ENCODE measurements at places on chromosomes 3 and 15.

DNA sequence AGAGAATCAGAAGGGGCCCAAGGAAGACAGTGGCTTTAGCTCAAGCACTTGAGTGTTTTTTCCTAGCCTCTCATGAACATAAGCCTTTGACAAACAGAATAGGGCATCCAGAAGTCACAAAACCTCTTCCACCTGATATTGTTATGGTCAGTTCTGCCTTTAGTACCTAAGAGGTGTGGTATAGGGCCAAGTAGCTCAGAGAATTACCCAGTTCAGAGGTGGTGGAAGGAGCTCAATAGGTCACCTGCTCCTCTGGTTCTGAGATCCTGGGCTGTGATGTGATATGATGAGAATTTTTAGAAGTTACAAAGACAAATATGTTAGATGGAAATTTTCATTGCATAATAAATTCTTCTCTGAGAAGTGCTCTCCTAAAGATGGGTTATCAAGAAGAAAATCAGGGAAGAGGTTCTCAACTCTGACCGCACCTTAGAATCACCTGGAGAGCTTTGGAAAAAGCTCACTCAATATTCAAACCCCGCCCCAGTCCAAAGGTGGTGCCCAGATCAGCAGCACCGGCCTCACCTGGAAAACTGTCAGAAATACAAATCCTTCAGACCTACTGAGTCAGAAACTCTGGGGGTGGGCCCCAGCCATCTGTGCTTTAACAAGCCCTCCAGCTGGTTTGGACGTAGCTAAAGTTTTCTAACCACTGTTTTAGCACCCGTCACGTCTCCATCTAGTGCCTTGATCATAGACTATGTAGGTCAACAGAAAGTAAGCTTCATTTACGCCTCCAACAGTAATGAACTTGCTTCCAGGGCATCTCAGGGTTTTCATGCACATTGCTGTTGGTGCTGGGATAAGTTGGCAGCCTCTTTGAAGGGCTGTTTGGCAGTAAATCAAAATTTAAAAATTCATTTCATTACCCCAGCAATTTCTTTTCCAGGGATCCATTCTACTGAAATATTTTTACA, 101.3 kb downstream of the MYH15 start:
- no peak for DNase-seq

GRCh38 chr15:23069496-23070166, 30.3 kb upstream of the TUBGCP5 start:
- DNase-seq = no peak

- no peak for DNase-seq
Measured at GRCh38 chr3:11566916-11567315, 76.8 kb downstream of the VGLL4 start.

GRCh38 chr15:63022663-63023062, 19.9 kb upstream of the TPM1 start:
- DNase-seq = no peak

DNA sequence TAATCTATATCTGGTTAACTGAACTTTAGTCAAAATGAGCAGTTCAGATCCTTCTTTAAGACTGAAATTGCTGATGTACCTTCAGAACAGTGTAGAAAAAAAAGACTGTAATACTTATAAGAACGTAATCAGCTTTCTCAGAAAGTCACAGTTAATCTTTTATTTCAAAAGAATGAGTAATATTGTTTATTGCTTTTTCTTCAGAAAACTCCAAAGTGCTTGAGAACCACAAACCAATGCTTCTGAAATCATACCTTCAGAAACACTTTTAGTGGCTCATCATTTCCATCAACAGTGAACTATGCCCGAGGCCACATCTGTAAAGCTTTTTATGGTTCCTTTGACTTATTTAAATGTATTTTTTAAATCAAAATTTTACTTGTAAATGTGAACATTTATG, 33.3 kb upstream of the CLASP2 start:
- DNase-seq = no peak

GRCh38 chr3:150898046-150898754, 7.0 kb downstream of the MINDY4B start:
- no peak for DNase-seq

- DNase-seq = no peak
Measured at GRCh38 chr15:74752011-74752410, 3.4 kb downstream of the CYP1A2 start.

GRCh38 chr3:24302396-24302795, 192.3 kb downstream of the THRB start:
- DNase-seq = no peak

- DNase-seq = no peak
Measured at GRCh38 chr3:64108231-64108630, 84.9 kb upstream of the PSMD6 start.

DNA sequence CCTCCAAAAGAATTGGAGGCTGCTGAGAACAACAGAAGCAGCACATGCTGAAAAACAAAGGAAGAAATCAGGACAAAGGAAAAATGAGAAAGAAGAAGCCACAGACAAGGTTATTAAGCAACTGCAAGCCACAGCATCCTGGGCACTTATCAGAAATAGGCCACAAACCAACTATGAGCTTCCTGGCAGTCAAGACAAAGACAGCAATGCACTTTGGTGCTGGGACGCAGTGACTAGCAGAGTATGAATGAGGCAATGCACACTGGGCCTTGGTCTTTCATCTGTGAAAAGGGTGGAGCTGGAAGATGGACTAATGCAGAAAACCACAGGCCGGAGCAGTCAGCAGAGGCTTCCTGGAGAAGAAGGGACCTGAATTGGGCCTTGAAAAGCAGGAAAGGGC, 56.0 kb upstream of the LINGO1 start:
- DNase-seq = no peak

DNA sequence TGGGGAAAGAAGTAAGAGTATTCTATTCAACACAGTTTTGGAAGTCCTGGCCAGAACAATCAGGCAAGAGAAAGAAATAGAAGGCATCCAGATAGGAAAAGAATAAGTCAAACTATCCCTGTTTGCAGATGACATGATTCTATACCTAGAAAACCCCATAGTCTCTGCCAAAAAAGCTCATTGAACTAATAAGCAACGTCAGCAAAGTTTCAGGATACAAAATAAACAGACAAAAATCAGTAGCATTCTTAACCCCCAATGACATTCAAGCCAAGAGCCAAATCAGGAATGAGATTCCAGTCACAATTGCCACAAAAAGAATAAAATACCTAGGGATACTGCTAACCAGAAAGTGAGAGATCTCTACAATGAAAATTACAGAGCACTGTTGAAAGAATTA, 99.4 kb upstream of the MITF start:
- DNase-seq = no peak

- no peak for DNase-seq
Measured at GRCh38 chr3:4947028-4947427, 32.2 kb upstream of the BHLHE40 start.

- no peak for DNase-seq
Measured at GRCh38 chr3:67018105-67018788, 20.1 kb downstream of the KBTBD8 start.

DNA sequence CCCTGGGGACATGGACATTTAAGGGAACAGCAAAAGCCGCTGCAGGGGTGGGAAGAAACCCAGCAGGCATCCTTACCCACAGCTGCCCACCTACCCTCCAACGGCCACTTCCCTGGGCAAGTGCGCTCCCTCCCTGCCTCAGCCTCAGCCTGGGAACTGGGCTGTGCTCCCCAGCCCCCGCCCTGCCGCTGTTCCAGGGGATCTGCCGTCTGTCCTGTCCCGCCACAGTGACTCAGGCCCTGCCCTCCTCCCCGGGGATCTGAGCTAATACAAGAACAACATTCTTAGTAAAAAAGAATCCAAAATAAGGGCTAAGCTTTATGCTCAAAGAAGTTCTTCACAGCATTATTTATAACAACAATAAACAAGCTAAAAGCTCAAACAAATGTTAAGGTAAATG, 7.4 kb upstream of the IQSEC1 start:
- DNase-seq = no peak

DNA sequence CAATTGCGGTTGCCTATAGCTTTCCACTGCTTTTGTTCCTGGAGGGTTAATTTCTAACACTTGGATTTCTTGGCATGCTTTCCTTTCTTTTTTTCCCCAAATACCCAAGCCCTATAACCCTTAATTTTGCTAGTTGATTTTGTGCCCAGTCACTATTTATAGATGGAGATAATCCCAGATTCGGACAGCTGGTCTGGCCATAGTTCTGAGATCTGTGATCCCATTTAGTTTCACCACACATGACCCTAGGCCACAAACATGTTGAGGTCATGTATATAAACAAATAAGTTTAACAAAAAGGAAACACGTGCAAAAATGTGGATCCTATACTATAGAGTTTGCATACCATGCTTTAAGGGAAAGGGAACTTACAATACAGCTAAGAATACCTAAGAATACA, 111.4 kb downstream of the ZMAT3 start:
- DNase-seq = no peak

DNA sequence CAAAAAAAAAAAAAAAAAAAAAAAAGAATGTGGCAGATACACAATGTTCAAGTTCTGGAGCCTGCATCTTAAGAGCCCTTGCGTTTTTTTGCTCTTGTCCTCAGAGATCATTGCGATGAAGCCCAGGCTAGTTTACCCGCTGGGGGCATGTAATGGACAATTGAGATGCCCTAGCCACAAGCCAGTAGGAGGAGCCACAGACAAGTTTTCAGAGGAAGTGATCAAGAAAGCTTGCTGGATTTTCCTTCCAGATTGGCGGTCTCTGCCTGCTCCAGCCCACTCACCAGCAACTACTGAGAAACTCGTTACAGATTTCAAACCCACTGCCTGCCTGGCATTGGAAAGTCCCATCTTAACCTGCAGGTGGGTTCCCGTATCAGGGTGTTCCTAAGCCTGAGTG, 192.1 kb upstream of the EOMES start:
- DNase-seq = no peak

GRCh38 chr3:62361824-62362223, 11.5 kb downstream of the FEZF2 start:
- DNase-seq = no peak

- DNase-seq = no peak
Measured at GRCh38 chr3:174329321-174329720, 529.8 kb upstream of the NAALADL2 start.

- DNase-seq = no peak
Measured at GRCh38 chr3:186152361-186152798, 43.5 kb upstream of the ETV5 start.
